ENCODE measurements at places on chromosomes 7 and 10.

- DNase-seq = no peak
Observed at GRCh38 chr10:109975244-109976190, 32.3 kb upstream of the ADD3 start.

DNA sequence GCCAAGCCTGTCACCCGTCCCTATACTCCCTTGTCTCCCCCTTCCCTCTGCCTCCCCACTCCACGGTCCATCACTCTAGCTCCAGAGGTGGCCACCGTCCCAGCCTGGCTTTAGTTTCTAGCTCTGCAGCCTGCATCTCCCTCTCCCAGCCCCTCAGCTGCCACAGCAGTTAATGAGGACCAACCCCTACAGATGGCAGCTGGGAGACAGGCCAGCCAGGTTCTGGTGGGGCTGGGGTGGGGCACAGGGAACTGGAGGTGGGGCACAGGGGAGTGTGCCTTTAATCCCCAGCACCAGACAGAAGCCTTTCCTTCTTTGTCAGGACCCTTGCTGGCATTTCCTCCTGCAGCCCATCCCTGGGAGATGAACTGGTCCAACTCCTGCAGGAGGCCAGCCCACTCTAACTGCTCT lies 21.1 kb downstream of the UNC5B start:
- DNase-seq = no peak

- DNase-seq = no peak
Observed at GRCh38 chr7:135833642-135834041, 85.0 kb upstream of the FAM180A start.

GRCh38 chr10:103713676-103714075 lies 141.7 kb downstream of the SH3PXD2A start:
- no peak for DNase-seq

DNA sequence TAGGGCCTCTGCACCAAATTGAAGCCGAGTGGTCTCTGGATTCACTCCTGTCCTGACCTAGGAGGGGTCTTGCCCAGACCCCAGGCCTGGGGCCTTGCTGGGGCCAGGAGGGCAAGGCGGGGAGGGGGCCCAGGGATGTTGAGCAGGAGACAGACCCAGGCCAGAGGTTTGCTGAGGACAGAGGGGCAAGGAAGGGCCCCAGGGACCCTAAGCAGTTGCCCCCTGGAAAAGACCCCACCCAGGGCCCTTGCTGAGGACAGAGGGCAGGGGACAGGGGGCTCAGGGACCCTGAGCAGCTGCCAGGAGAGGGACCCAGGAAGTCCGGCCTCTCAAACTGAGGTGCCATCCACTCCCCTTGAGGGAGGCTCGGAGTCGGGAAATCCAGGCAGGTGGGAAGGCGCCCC lies 32.7 kb downstream of the FOXL3 start:
- no peak for DNase-seq

DNA sequence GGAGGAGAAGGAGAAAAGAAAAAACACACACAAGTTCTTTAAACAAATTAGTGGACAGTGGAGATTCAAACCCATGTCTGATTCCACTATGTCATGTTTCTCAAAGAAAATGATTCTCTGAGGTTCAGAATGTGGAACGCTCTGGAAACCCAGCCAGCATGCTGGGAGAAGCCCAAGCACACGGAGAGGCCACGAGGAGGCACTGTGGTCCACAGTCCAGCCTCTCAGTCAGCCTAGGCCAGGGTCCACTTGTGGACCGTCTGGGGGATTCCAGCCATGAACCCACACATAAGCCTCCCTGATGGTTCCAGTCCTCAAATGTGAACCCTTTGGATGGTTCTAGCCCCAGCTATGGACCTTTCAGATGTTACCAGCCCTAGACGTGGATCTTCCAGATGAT lies 73.4 kb downstream of the CAV1 start:
- DNase-seq = no peak

Measured in cortex of kidney (tissue), 1 donor.